Endodermal cell (in vitro differentiated cells): ENCODE measurements at places on chromosomes 2 and 18. TPM values are rescaled to one million over a fixed set of nuclear protein-coding genes. Genes with fewer than 3 reads are reported as not detected.

DNA sequence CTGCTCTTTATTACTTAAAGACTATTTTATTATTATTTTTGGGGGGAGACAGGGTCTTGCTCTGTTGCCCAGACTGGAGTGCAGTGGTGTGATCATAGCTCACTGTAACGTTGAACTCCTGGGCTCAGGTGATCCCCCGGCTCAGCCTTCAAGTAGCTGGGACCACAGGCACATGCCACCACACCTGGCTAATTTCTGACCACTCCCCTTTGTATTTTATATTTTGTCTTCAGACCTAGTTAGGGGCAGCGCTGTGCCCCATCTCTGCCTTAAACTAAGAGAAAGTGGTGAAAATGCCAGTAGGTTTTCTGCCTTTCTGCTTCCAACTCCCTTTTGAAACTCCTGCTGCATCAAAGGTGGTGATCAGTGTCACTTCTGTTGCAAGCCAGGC is 82.5 kb downstream of the LPIN1 start:
- no peak for DNase-seq
- H3K4me3 ChIP-seq: no peak overlapping the region
- no peaks in the 10 kb centered on the region for H3K36me3 ChIP-seq
- no peak overlapping the region for H3K27ac ChIP-seq
- no peaks in the 10 kb centered on the region for H3K27me3 ChIP-seq

DNA sequence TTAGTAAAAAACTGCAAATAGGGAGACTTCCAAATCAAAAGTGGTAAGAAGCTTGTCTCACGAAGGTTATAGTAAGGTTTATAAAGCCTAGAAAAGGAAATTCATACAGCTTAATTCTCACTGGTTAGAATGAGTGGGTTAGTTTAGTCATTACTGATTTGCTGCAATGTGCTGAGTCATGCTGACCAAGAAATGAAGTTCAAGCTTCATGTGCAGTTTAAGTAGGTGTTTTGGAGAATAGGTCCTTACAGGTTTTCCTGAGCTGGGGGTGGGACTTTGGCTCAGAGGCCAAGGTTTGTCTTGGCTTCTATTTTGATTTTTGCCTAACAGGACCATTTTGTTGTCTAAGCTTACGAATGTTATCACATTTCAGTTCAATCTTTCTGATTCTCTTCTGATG is 15.1 kb downstream of the CLIP4 start:
- no peaks in the 10 kb centered on the region for H3K27me3 ChIP-seq
- no peak overlapping the region for H3K27ac ChIP-seq
- H3K36me3 ChIP-seq: peaks cover 9% of the 10 kb centered on the region
- peak; percentile 55 for DNase-seq
- peaks cover 16% of the 10 kb centered on the region for H3K4me1 ChIP-seq

- H3K27ac ChIP-seq: no peak overlapping the region
- no peak overlapping the region for H3K4me3 ChIP-seq
- H3K36me3 ChIP-seq: no peaks in the 10 kb centered on the region
- no peak for DNase-seq
These were observed 144.5 kb downstream of the BCL11A start for GRCh38 chr2:60408811-60409530.

GRCh38 chr2:151610310-151610709 is 124.0 kb downstream of the NEB start:
- no peaks in the 10 kb centered on the region for H3K36me3 ChIP-seq
- no peak overlapping the region for H3K4me3 ChIP-seq
- no peaks in the 10 kb centered on the region for H3K27me3 ChIP-seq

DNA sequence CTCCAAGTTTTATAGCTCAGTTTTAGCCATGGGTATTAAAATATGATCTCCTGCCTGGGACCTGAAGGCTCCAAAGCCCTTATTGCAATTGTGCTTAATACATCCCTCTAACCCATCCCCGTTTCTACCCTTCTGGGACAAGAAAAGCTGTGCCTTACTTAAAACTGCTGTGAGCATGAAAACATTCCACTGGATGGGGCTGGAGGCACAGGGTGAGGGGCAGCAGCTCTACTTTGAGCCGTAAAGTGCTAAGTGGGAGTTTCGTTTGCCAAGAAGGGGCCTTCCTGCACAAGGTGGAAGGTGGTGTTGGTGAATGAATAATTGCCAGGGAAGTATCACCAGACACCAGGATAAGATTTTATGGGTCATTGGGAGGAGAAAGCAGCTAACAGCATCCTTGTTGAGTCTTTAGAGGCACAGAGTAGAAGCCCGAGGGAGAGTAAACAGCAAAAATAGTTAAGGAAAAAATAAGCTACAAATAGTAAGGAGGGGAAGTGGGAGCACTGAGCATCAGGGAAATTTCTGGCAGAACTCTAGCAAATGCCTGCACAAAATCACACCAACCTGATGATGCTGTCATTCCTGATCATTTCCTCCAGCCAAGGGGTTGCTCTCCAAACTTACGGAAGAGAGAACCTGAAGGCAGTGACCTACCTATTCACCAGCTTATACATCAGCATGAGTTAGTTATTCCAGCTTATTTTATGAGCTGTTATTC is 218.4 kb downstream of the MREG start:
- no peaks in the 10 kb centered on the region for H3K27me3 ChIP-seq
- H3K4me1 ChIP-seq: peaks cover 11% of the 10 kb centered on the region
- H3K27ac ChIP-seq: no peak overlapping the region

DNA sequence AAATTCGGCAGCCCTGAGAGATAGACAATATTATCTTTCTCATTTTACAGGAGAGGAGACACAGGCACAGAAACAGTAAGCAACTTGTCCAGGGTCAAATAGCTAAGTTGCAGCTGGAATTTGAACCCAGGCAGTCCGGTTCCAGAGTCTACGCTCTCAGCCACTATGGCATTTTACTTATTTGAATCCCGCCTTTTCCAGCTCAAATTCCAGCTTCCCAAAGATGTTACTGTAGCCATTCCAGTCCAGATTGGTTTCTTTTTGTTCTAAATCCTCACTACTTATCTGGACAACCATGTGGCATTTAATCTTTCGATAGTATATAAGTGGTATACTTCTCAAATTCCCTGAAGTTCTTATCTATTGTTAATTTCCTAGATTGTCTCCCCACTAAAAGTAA is 125.7 kb downstream of the NBAS start:
- no peaks in the 10 kb centered on the region for H3K4me1 ChIP-seq
- H3K36me3 ChIP-seq: no peaks in the 10 kb centered on the region
- H3K4me3 ChIP-seq: no peak overlapping the region
- H3K27me3 ChIP-seq: no peaks in the 10 kb centered on the region
- H3K27ac ChIP-seq: no peak overlapping the region

The DPP4 gene
- 0.93 and 1.2 TPM in 2 replicates for total RNA-seq

The SP3 gene
- total RNA-seq: 80.2 to 88.9 TPM (median 81.6 TPM) in 3 replicates
